ENCODE measurements at places on chromosomes 2 and 18.

DNA sequence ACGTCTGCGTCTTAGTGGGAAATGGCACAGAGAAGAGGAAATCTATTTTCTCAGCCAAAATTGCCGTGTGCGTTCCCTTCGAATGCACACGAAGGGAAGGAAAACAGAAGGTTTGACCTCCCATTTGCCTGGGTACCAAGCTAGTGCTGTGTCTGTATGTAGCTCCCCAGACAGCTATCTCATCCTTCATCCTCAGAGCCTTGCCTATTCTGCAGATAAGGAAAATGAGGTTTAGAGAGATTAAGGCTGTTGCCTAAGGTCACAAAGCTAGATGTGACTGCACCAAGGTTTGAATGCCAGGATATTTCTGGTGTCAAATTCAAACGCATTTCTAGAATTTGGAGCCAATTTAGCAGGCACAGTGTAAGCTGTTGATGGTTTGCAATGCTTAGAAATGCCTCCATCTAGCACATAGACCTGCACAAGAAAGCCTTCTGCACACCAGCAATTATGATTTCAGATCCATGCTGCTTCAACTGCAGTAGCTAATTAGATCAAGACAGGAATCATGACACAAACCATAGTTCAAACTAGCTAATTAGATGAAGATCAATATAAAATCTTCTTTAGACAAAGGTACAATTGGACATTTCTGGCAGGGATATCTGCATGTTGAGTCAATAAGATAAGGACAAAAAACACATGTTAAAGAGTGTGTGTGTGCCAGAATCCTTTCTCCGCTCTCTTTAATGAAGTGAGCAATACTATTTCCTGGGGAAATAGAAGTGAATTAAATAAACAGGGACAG lies 115.1 kb downstream of the CMPK2 start:
- DNase-seq = no peak
- no peaks in the 10 kb centered on the region for H3K27me3 ChIP-seq
- H3K4me1 ChIP-seq = 0 out of 2 replicates have a peak, but pooled peaks cover 13% of the 10 kb centered on the region
- H3K27ac ChIP-seq = no peak overlapping the region
- no peak overlapping the region for H3K4me3 ChIP-seq

- no peak overlapping the region for H3K4me3 ChIP-seq
- H3K36me3 ChIP-seq = no peaks in the 10 kb centered on the region
- DNase-seq = no peak
These were observed 69.7 kb upstream of the FOSL2 start for GRCh38 chr2:28322981-28323396.

GRCh38 chr2:18156002-18156401 lies 277.5 kb downstream of the KCNS3 start:
- no peaks in the 10 kb centered on the region for H3K4me1 ChIP-seq
- no peaks in the 10 kb centered on the region for H3K27me3 ChIP-seq
- DNase-seq = no peak
- no peak overlapping the region for H3K4me3 ChIP-seq
- H3K27ac ChIP-seq = no peak overlapping the region

GRCh38 chr2:176138526-176138922 lies 9.0 kb downstream of the HOXD8 start:
- no peak for DNase-seq
- H3K27ac ChIP-seq = no peak overlapping the region
- no peak overlapping the region for H3K4me3 ChIP-seq
- H3K36me3 ChIP-seq = no peaks in the 10 kb centered on the region

GRCh38 chr2:45897842-45898241 lies 246.4 kb downstream of the PRKCE start:
- no peak overlapping the region for H3K4me3 ChIP-seq
- H3K27ac ChIP-seq = no peak overlapping the region
